ENCODE measurements at places on chromosomes 2 and 18. TPM values are rescaled to one million over a fixed set of nuclear protein-coding genes. Genes with fewer than 3 reads are reported as not detected.

- DNase-seq = no peak
Observed at GRCh38 chr2:207123776-207124391, 41.9 kb downstream of the KLF7 start.

DNA sequence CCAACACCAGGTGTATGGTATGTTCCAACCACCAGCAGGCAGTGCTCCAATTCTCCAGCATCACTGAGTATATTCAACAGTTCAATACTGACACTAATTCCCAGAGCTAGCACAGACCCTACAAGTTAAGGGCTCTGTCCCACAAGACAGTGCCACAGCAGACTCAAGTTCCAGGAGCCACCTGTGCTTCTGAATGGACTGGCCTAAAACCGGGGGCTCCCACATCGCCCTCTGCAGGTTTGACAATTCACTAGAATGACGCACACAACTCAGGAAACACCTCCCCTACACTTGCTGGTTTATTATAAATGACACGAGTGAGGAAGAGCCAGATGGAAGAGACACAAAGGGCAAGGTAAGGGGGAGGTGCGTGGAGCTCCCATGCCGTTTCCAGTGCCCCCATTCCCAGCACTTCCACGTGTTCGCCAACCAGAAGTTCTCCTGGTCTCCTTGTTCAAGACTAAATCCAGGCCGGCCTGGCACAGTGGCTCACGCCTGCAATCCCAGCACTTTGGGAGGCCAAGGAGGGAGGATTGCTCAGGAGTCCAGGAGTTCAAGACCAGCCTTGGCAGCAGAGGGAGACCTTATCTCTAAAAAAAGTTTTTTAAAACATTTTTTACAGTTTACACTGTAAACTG lies 12.2 kb upstream of the ATP6V1B1 start:
- no peak for DNase-seq

DNA sequence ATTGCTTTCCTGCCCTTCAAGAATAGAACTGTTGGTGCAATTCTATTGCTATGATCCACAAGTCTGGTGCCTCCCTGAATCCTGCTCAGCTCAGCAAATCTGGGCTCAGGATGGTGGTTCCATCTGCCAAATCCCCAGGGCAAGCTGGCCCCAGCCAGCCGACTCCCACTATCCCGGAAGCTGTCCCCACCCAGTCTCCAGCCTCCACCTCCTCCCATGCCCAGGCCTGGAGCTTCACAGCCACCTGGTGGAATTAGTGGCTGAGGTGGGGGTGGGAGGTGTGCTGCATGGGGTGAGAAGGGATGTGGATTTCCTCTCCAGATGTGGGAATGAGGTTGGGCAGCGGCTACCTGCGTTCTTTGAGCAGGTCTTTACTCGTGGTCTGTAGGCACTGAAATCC lies 119.3 kb upstream of the SMAD2 start:
- DNase-seq = no peak

GRCh38 chr2:132416723-132417395 lies at the start of gene GPR39:
TSS of gene GPR39 (plus strand) at chr2:132416805.
- no peak for DNase-seq

DNA sequence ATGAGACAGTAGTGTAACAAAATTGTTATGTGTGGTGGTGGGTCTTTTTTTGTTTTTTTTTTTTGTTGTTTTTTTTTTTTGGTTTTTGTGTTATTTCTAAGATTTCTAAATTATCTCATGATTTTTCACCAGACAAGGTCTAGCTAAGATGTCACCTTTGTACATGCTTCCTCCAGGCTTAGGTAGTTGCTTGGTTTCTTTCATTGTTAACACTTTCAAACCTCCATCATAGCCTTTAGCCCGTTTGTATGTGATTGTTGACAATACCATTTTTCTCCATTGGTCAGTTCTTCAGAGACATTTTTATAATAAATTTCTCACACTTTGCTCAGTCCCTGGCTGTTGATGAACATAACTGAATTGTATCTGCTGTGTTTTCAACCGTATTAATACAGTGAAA lies 2.2 kb downstream of the RELCH start:
- DNase-seq = no peak

GRCh38 chr2:233021771-233022170 lies 8.7 kb upstream of the NGEF start:
- DNase-seq = no peak

GRCh38 chr2:101278925-101279324 lies 26.2 kb downstream of the CNOT11 start:
- no peak for DNase-seq

DNA sequence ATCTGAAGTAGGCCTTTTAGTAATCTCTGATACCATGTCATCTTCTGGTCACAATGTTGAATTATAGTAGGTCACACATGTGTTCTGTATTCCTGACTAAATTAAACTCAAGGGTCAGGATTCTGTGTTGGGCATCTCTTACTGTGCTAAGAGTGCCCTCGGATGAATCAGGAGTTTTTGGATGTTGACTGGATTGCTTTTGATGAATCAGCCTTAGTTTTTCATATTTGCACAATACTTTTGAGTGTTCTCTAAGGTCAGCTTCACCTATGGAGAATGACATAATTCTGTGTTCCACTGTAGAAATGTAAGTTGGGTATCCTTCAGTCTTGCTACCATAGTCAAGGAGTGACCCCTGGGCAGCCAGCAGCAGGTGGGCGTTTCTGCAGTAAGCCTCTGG lies 190.1 kb downstream of the PTPRM start:
- DNase-seq = no peak

DNA sequence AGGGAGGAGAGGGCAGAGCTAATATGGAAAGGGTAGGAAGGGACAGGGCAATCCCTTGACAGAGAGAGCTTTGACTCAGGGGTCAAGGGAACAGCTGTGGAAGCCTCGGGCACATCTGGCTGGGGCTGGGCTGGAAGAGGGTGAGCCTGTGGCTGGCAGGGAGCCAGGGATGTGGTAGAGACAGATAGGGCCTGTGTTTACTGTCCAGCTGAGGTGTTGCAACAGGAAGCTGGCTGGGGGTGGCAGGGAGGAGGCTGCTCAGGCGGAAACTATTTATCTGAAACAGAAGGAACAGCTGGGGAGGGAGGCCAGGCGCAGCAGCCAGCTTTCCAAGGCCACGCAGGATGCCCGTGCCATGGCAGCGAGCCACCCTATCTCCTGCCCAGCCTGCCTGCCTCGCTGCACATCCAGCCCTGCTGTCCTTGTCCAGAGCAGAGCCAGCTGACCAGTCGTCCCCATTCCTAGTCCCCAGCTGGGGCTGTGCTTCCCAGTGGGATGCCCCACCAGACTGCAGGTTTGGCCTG lies 264.7 kb downstream of the CYP26B1 start:
- DNase-seq = peak; percentile 6

LOXHD1 gene
- polyA plus RNA-seq = 3.2 TPM

CHST9 gene
- 0.23 TPM for polyA plus RNA-seq

SLC4A5 gene
- polyA plus RNA-seq = 2.0 TPM

KCNIP3 gene
- polyA plus RNA-seq = 7.9 TPM

GATA6 gene
- polyA plus RNA-seq = 0.91 TPM
